Anterior cingulate cortex (tissue), 58 donors: ENCODE measurements at places on chromosomes 6 and 20.

DNA sequence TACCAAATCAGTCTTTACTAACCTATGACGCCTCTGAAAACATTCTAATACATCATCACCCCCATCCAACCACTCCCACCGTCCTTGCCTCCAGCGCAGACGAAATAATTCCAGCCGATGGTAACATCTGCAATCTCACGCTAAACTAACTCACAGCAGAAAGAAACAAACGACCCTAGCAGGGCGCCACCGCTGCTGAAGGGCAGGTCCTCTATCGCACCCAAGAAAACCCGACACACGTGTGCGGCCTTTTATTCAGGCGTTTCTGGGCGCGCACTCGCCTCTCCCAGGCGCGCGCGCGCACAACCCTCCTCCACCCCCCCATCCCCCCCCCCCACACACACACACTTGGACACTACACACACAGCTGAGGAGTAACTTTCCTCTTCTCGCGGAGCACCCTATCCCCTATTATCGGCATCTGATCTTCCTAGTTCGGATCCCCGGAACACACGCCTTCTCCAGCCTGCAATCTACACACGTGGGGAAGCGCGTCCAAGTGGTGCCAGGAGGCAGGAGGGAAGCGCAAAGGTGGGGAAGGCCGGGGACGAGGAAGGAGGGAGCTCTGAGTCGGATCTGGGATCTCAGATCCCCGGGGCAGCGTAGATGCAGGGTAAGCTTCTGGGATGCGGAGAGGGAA, 1.4 kb downstream of the GFOD1 start:
- peak; percentile 48 for DNase-seq

GRCh38 chr6:26319405-26320128, 45.4 kb upstream of the BTN3A2 start:
- no peak for DNase-seq

DNA sequence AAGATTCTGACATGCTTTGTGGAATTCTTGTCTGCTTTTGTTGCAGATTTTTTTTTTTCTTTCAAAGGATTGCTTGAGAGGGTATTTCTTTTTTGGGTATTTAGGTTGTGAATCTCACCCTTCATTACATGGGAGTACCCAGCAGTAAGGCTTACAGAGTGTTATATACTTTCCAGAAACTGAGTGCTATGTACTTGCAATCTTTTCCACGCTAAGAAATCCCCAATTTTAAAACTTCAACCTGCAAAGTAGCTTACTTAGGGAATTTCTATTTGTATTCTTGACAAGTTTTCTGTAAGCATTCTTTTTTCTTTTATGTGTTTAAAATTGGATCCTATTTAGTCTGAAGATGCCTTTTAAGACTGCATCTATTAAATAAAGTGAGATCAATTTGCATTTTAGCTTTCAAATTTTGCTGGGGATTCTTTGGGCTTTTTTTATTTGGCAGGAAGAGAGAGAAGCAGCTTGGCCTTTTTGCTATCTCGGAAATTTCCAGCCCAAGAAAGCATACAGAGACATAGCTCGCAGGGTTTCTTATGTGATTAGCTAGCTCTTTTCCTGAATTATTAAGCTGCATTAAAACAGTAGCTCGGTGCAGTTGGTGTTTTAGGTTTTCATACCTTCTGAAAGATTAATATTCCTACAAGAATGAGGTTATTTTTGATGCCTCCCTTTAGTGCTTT, 42.6 kb downstream of the KCNS1 start:
- DNase-seq, result no peak

DNA sequence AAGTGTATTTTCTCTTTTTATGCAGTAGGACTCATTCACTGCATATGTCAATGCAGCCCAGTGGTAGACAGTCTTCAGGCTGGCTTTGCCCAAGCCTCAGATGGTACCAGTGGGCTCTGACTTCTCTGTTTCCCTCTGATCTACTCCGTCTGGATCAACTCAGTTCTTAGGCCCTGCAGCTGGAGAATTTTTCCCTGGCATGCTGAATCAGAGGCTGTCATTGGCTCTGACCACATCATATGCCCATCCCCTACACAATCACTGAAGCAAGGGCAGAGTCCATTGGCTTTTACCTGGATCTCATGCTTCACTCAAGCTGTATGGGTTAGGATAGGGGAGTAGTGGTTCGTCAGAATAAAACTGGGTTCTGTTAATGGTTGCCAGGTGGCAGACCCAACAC, 57.8 kb downstream of the KIZ start:
- no peak for DNase-seq

DNA sequence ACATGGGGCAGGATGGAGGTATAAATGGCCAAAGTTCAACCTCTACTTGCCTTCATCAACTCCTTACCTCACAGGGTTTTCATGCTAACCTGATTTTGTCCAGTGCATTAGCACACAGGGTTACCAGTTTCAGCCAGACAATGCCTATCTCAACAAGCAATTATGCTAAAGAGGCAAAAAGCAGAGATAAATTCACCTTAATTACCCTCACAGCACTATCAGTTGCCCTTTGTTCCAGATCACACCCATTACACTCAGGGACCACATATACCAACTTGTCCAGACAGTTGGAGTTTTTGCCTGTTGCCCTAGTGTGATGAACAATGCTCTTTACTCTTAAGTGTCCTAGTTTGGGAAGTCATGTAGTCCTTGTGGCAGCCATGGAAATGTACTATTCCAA, 174.5 kb upstream of the MOCS1 start:
- no peak for DNase-seq

DNA sequence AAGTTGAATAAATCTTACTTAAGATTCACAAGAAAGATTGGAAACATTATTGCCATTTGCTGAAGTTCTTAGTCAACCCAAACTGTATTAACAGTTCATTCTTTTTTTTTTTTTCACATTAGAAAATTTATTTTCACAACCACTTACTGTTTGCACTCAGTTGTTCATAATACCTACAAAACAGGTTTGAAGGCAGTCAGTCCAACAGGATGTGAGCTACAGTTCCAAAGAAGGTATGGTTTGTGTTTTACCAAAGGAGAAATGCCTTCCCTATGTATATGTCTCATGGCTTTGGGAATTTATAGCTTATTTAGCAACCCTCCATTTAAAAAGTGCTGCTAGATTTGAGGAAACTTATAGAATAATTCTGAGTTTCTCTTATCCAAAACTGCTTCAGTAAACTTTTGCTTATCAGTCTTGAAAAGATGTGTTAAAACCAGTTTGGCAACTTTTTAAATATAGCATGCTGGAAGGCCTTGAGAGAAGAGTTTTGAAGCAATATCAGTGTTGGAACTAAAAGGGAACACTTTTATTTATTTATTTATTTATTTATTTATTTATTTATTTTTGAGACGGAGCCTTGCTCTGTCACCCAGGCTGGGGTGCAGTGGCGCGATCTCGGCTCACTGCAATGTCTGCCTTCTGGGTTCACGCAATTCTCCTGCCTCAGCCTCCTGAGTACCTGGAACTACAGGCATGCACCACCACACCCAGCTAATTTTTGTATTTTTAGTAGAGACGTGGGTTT, 46.8 kb upstream of the RREB1 start:
- no peak for DNase-seq

DNA sequence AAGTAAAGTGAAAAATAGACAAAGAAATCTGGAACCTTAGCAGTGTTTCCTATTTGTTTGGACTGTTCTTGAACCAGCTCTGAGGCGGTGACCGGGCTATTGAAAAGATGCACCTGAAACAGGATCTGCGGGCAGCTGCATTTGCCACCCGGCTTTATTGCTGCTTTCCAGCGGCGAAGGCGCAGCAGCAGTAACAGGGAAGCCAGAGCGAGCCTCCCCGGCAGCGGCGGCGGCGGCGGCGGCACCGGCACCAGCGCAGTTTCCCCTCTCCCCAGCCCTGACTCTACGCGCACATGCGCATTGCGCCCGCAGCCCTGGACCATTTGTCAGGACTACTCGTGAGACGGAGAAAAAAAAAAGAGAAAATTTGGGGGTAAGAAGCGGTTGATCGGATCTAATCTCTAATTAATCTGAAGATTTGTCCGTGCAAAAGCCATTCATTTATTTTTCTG, at the start of gene L3MBTL3:
TSS of gene L3MBTL3 (plus strand) at position 290 of the 452 bp plus-strand sequence. CDS start 24,119 bp downstream, outside the sequence.
- DNase-seq, result peak; percentile 72

DNA sequence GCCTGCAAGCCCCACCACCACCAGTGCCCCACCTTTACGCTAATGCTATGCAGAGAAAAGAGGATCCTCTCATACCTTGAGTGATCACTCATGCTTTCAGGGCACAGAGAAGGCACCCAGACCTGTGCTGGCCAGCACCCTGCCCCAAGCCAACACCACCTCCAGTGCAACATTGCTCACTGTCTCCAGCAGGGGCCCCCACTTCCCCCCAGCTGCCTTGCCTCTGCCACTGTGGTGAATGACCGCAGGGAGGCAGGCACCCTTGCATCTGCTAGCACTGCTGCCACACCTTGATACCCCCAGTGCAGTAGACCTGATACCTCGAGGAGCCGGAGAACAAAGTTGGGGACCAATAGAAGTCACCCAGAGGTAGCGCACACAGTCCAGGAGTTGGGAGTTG, 139.2 kb upstream of the PLN start:
- DNase-seq, result no peak

- no peak for DNase-seq
Observed at GRCh38 chr6:20447157-20447556, 45.5 kb downstream of the E2F3 start.

- DNase-seq, result no peak
Observed at GRCh38 chr6:41150671-41151070, 3.5 kb downstream of the TREML1 start.

DNA sequence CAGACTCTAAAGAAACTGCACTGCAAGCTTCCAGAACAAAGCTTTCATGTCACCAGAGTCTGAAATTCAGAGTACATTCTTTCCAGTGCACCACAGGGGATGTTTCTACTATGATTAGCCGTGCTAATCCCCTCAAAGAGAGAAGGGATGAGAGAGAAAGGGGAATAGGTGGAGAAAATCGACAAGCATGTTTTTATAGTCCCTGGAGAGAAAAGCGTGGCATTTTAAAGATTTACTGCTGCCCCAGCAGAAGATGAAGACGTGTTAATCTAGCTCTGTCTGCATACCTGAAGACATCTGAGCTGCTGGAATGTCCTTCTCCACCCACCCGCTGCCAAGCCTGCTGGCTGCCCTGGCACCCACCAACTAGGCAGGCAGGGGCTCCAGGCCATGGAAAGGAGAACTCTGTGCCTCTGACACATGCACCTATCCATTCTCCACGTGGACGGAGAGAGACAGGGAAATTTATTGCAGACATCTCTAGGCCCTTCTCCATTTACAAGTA, 4.1 kb downstream of the MYLK4 start:
- DNase-seq, result no peak

DNA sequence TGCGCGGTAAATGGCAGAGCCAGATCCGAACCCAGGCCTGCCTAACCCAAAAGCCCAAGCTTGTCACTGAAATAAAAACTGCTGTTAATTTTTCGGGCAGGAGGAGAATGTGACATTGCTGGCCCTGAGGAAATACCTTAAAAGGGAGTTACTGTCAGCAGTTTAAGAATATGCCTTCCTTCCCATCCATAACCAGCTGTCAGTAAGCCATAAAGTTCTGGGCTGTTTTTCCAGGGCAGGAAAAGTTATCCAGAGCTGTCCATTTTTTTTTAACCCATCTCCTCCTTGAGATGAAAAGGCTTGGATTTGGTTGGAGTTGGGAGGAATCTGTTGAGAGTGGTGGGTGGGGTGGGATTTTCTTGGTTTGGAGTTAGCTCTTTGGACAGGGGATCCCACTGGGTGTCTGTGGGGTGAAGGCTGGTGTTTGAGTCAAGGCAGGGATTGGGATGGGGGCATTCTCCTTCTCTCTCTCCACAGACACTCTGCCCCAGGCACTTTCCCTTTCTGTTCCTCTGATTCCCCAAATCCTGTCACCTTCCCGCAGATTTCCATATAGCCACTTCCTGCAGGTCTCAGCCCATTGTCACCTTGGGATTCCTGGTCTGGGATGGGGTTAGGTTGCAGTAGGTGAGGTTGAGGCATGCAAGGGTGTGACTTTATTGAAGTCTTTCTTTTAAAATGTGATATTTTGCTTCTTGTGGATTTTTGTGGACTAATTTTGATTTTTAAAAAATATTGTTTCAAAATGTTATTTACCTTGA, 4.3 kb upstream of the KCNG1 start:
- DNase-seq, result no peak

GRCh38 chr6:139776041-139776440, 401.6 kb upstream of the CITED2 start:
- no peak for DNase-seq

DNA sequence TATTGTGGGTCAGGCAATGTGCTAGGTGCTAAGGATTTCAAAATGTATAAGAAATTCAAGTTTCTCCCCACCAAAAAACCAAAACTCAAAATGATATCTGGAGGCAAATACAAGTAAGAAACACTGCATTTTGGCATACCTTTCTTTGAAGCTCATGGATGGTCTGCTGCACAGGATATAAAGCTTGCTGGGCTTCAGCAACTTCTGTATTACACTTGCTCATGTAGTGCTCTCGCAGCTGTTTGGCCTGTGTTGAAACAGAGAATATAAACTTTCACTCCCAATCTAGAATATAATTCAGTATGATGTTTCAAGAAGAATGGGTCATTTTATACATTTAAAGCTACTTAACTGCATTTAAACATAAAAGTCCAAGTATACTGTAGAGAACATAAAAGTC, 39.6 kb downstream of the SHPRH start:
- DNase-seq, result no peak

DNA sequence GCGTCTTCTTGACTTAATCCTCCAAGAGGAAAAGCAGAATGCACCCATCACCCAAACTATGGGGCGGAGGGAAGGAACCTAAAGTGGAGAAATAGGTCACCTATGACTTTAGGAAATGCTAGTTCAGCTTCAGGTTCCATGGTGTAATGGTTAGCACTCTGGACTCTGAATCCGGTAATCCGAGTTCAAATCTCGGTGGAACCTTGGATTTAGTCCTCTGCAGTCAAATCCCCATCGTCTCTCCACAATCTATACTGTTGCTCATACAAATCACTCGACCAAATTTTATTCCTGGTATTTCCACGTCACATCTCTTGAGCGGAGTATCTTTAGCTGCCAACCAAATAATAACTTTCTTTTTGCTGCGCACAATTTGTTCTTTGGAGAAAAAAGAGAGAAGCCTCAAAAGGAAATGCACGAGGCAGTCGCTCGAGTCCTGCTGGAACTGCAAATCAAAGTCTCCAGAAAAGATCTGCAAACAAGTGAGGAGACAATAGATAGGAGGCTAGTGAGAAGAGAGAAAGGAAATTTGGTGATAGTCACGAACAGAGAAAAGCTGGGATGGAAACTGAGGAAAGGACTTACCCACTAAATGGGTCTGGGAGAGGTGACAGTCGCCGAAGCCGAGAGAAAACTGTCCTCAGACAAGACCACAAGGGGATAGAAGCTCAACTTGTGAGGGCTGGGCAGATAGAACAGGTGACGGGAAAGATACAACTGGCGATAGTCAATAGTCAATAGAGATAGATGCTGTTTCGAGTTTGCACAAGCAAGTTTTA, 16.6 kb downstream of the POM121L2 start:
- DNase-seq, result no peak

GRCh38 chr6:34352305-34352937, 40.0 kb downstream of the NUDT3 start:
- DNase-seq, result no peak

- no peak for DNase-seq
Observed at GRCh38 chr6:12343440-12344162, 53.4 kb downstream of the EDN1 start.
